B cell (primary cell): ENCODE measurements at places on chromosomes 5 and 9. TPM values are rescaled to one million over a fixed set of nuclear protein-coding genes. Genes with fewer than 3 reads are reported as not detected.

GRCh38 chr9:86253577-86253976, 5.9 kb downstream of the C9orf153 start:
- no peaks in the 10 kb centered on the region for H3K36me3 ChIP-seq
- DNase-seq, result no peak
- H3K27ac ChIP-seq, result no peak overlapping the region
- H3K4me1 ChIP-seq, result no peaks in the 10 kb centered on the region
- no peak overlapping the region for H3K4me3 ChIP-seq

DNA sequence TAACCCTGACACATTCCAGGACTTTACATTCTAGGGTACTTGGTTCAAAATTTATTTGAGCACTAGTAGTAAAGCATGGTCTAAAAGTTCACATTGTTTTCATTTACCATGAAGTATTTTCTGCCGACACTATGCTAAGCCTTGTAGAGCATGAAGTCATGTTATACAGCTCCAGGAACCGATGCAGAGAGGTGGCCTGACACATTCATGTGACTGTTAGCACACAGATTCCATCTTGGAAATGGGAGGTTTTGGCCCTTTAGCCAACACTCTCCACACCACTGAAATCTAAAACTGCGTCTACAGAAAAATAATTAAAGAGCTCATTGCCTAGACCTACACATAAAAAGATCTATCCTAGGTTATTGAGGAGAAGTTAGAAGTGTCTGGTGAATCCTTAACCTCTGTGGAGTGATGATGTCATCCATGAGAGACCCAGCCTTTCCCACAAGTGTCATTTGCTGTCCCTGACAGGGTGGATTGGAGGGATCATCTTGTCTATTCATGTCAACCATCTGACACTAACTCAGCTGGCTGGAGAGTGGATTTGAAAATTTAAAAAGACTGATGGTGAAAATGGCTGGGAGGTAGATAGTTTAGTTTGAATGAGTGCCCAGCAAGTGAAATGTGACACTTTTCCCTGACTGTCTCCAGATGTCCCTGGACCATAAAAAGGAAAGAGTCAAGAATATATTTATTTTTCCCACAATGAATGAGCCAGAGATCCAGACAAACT, 1.3 kb downstream of the RANBP3L start:
- no peaks in the 10 kb centered on the region for H3K4me1 ChIP-seq
- no peak overlapping the region for H3K4me3 ChIP-seq
- DNase-seq, result no peak
- H3K36me3 ChIP-seq, result no peaks in the 10 kb centered on the region
- no peak overlapping the region for H3K27ac ChIP-seq

The FOXD4L3 gene
- not detected in 2 replicates for polyA plus RNA-seq

DNA sequence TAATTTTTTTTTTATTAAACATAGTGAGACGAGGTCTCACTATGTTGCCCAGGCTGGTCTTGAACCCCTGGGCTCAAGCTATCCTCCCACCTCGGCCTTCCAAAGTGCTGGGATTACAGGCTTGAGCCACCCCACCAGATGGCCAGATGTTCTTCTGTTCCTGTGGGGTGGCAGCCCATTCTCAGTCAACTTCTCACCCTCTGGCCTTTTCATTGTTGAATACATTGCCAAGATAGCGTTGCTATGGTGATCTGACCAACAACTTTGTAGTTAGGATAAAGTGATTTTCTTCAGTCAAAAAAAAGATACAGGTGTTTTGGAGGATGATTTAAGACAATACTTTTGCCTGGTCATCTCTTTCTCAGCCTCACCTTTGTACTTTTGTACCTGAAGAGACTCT, 109.1 kb downstream of the EGFLAM start:
- H3K27me3 ChIP-seq, result no peaks in the 10 kb centered on the region
- no peak overlapping the region for H3K4me3 ChIP-seq
- no peaks in the 10 kb centered on the region for H3K36me3 ChIP-seq
- no peaks in the 10 kb centered on the region for H3K4me1 ChIP-seq
- no peak overlapping the region for H3K27ac ChIP-seq
- DNase-seq, result no peak

The PFN3 gene
- not detected in 2 replicates for polyA plus RNA-seq

- no peaks in the 10 kb centered on the region for H3K36me3 ChIP-seq
- H3K27me3 ChIP-seq, result no peaks in the 10 kb centered on the region
- DNase-seq, result no peak
These were observed 21.5 kb upstream of the AKNA start for GRCh38 chr9:114409103-114409780.

- H3K27me3 ChIP-seq, result no peaks in the 10 kb centered on the region
- H3K36me3 ChIP-seq, result no peaks in the 10 kb centered on the region
- H3K27ac ChIP-seq, result no peak overlapping the region
- peaks cover 5% of the 10 kb centered on the region for H3K4me1 ChIP-seq
- H3K4me3 ChIP-seq, result no peak overlapping the region
These were observed 180.0 kb downstream of the SPATA31D1 start for GRCh38 chr9:82168585-82168984.

DNA sequence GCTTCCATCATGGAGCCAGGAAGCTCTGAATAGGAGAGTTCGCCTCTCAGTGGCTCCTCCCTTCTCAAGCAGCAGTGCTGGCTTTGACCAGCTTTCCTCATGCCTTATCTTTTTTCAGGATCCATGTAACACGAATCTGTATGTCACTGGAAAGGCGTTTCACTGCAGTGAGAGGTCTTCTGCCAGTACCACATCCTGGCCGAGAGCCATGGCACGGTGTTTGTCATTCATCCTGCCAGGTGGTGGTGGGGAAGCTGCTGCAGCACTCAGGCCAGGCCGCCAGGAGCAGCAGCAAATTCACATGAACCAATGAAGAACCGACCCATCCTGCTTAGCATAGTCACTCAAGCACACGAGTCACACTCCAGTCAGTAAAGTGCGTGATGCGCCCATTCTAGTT, 179.0 kb downstream of the FANCC start:
- DNase-seq, result no peak
- no peak overlapping the region for H3K27ac ChIP-seq
- H3K4me1 ChIP-seq, result no peaks in the 10 kb centered on the region

DNA sequence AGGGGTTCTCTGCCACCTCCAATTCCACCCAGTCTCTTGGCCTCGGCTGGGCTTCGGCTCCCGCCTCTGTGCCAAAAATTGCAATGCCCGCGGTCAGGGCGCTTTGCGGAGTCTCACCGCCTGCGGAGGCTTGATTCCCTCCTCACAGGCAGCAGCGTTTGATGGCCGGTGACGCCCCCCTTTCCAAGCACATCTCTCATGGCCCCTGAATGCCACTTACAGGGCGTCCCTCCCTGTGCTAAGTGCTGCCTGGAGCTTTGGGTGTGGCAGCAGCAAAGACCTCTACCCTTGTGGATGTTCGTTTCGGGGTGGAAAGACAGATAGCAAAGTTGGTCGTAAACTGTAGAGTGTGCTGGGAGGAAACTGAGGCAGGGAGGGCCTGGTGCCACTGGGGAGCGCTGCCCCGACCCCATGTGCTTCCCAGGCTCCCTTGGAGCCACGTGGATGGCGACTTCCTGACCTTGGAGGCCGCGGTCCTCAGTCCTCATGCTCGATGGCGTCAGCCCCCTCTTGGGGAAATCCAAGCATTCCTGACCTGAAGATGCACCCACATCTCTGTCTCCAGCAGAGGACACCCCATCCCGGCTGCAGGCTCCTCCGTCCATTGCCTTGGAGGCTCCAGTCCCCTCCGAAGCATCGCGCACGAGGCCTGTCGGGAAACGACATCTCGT, 249.2 kb upstream of the IRX4 start:
- H3K27ac ChIP-seq, result no peak overlapping the region
- DNase-seq, result no peak
- no peaks in the 10 kb centered on the region for H3K27me3 ChIP-seq
- H3K36me3 ChIP-seq, result no peaks in the 10 kb centered on the region
- no peaks in the 10 kb centered on the region for H3K4me1 ChIP-seq

GRCh38 chr5:34045996-34046395, 3.0 kb upstream of the C1QTNF3 start:
- no peaks in the 10 kb centered on the region for H3K27me3 ChIP-seq
- H3K4me3 ChIP-seq, result no peak overlapping the region
- DNase-seq, result no peak
- peaks cover 12% of the 10 kb centered on the region for H3K4me1 ChIP-seq
- H3K36me3 ChIP-seq, result peaks cover 7% of the 10 kb centered on the region
- H3K27ac ChIP-seq, result no peak overlapping the region

DNA sequence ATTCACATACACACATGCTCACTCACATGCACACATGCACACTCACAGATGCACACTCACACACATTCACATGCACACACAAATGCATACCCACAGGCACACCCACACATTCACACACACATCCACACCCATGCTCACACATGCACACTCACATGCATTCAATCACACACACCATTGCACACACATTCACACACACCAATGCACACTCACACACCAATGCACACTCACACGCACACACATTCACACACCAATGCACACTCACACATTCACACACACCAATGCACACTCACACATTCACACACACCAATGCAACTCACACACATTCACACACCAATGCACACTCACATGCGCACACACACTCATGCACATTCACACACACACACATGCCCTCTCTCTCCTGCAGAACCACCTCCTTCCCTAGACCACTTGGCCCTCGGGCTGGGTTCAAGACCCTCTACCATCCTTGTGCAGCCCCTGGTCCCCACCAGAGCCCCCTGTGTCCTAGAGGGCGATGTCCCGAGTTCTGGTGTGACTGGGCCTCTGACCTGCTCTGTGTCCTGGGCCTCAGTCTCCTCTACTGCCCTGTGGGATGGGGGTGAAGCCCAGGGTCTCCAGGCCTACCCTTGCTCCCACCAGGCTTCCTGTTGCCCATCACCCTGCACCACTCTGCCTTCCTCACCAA, 139.0 kb downstream of the OLFM1 start:
- no peaks in the 10 kb centered on the region for H3K27me3 ChIP-seq
- H3K36me3 ChIP-seq, result no peaks in the 10 kb centered on the region
- no peak for DNase-seq
- H3K4me3 ChIP-seq, result no peak overlapping the region

- H3K27ac ChIP-seq, result no peak overlapping the region
- H3K4me1 ChIP-seq, result no peaks in the 10 kb centered on the region
- no peaks in the 10 kb centered on the region for H3K36me3 ChIP-seq
- no peak overlapping the region for H3K4me3 ChIP-seq
These were observed 506.9 kb downstream of the TLE1 start for GRCh38 chr9:81182431-81182830.

The FOXD4L4 gene
- polyA plus RNA-seq, result 0.15 TPM in 1 of 2 replicates, not detected in the other

DNA sequence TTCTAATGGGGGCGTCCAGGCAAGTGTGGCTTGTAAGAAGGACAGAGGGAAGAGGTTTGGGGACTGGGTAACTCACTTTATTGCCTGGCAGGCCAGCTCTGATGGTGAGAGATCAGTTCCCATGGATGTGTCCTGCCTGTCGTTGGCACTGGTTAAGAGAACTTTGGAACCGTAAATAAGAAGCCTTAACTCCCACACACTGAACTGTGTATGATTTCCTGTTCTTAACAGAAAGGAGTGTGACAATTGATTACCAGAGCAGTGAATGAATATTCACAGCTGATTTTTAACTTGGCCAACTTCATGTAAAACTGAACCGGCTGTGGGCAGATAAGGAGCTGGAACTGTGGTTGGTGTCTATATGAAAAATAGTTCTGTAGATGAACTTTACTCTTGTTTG, 63.2 kb downstream of the MEGF10 start:
- H3K27me3 ChIP-seq, result no peaks in the 10 kb centered on the region
- DNase-seq, result no peak
- H3K4me1 ChIP-seq, result no peaks in the 10 kb centered on the region
- no peaks in the 10 kb centered on the region for H3K36me3 ChIP-seq
- no peak overlapping the region for H3K4me3 ChIP-seq
- no peak overlapping the region for H3K27ac ChIP-seq
